Amniotic stem cell (primary cell): ENCODE measurements at places on chromosomes 3 and 15.
A peak's percentile ranks its signal among the peaks of the same experiment; 100 is the strongest.

DNA sequence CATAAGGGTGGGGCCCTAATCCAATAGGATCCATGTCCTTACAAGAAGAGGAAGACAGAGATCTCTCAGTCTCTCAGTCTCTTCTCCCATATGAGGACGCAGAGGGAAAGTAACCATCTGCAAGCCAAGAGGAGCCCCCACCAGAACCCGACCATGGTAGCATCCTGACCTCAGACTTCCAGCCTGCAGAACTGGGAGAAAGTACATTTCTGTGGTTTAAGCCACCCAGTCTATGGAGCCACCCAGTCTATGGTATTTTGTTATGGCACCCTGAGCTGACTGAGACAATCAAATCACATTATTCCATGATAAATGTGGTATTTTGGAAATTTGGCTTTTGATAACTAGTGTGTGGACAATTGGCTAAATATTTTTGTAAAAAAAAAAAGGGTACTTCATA lies 101.5 kb upstream of the TMC3 start:
- DNase-seq: no peak

DNA sequence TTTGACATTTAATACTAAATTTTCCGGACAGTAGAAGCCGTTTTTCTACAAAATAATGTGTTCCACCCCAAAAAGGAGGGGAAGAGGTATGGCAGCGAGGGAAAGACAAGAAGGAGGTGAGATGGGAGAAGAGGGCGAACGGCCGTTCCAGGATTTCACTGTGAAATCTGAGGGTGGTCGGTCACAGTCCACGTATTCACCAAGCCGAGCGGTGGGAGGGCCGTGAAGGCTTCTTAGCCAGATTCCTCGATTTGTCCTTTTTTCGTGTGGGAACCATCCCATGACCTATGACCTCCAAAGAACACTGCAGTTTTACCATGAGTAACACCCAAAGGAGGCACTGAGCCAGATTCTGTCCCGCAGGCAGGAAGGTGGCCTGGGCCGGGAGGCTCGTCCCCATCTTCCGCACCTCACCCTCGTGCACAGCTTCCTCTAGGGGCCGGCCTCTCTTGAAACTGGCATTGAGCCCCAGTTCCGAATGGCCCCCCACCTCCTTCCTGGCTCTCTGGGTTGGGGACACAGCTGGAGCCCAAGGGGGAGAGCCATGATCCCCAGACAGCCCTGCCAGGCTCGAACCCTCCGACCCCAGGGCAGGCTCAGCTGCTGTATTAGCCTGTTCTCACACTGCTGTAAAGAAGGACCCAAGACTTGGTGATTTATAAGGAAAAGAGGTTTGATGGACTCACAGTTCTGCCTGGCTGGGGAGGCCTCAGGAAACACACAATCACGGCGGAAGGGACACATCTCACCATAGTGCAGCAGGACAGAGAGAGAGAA lies 23.7 kb downstream of the XXYLT1 start:
- DNase-seq: no peak

GRCh38 chr3:82636177-82636576 lies 874.7 kb upstream of the GBE1 start:
- no peak for DNase-seq

DNA sequence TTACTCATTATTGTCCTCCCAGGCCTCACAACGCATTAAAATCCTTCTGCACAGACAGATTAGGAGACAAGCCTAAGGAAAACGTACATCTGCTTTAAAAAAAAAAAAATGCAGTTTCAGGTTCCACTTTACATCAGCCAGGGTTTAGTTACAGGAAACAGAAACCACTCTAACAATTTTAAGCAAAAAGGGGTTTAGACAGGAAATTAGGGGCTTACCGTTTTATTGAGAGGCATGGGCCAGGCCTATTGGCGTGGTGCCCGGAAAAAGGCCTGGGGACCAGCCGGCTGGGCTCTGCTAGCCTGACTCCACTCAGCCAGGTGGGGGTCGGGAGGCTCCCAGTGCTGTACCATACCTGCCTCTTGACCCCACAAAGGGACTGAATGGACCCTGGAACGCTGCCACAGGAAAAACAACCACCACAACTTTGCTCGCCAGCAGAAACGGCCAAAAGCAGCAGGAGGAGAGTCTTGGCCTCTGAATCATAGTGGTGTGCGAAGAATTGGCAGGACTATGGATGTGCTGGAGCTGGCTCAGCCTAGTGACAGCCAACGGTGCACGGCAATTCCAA lies 124.3 kb downstream of the CHSY1 start:
- peak; percentile 80 for DNase-seq

DNA sequence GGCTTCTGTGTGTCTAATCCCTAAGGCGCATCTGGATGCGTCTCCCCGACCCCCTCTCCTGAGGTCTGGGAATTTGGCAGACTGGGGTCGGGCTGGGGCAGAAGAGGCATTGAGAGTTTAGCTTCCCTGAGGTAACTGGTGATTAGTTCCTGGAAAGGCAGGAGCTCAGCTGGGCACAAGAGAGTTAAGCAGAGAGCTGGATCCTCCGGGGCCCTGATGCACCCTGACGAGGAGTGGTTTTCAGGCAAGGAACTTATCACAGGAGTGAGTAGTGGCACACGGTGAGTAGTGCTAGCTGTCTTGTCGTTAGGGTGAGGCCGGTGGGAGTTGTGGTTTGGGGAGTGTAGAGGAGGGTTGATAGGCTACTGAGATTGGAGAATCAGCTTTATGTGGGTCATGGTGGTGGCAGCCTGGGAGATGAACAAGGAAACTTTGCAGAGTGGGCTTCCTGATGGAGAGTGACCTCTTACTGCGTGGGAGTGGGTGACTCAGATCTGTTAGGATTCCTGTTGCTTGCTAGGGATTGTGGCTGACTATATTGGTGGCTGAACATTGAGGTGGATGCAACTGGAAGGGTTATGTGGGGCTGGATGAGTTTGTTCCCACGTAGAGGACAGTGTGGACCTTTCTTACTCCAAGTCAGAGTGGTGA lies 897 bp downstream of the RAD54L2 start:
- DNase-seq: peak; percentile 52
